Omental fat pad (tissue), 4 donors: ENCODE measurements at places on chromosomes 2 and 18. TPM values are rescaled to one million over a fixed set of nuclear protein-coding genes. Genes with fewer than 3 reads are reported as not detected.

DNA sequence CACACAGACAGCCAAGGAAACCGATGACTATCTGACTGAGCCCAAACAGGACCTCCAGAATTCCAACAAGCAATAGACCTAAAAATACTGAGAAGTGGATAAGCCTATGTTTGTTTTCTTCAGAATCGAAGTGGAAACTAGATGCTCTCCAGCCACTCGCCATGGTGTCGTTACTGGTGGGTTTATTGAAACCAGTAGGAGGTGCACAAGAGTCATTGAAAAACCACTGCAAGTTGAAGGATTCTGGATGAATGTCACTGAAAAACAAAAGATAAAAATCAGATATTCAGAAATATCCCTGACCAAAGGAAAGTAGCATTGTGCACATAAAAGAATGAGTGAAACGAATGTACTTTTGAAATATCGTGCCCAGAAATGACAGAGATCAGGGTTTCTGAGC is 15.3 kb downstream of the TM4SF20 start:
- DNase-seq, result no peak

The MOGAT1 gene
- total RNA-seq, result not detected

DNA sequence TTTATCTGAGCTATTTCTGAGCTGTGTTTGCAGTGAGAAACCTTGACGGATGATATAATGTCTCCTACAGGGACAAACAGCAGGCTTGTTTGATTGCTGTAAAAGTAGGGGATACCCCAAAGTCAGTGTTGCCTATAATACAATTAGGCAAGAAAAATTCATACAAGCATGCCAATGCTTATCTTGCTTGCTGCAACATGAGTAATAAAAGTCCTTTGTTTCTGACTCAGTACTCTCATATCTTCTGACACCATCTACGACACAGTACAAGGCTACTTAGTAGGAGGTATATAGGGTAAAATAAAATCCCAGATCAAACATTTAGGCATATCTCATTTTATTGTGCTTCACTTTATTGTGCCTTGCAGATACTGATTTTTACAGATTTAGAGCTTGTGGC is 33.0 kb downstream of the ERBB4 start:
- no peak for DNase-seq

DNA sequence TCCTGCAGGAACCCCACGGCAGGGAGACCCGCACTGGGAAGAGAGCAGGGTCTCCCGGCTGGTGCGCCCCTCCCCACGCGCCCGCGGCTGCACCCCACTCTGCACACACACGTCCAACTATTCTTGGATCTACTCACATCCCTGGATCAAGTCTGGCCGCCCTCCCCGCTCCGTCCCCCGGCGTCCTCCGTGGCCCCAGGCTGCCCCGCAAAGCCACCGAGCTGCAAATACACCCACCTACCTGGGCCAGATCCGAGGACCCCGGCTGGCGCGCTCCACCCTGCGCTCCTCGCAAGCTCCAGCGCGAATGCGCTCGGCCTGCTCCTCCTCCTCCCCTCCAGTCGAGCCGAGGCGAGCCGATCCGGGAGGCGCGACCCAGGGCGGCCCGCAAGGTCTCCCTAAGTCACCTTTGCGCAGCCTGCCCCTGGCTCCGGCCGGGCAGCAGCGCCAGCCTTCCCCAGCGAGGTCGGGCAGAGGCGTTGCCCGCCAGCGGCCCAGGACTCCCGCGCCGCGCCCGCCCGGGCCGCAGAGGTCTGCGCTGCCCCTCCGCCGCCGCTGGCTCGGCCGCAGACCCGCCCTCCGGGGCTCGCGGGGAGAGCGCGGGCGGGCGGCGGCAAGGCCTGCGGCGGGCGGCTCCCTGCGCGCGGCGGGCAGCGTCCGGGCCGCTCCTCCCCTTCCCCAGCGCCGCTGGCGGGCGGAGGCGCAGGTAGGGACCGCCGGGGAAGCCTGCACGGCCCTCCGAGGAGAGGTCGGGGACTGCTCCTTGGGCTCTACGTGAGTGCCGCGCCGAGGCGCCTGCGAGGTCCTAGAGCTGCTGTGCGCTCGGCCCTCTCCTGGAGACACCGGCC is 126.0 kb downstream of the OSBPL1A start:
- no peak for DNase-seq

The CYS1 gene
- total RNA-seq, result 0.63 TPM

- no peak for DNase-seq
These were observed 202.8 kb downstream of the PIK3C3 start for GRCh38 chr18:42157878-42158277.

DNA sequence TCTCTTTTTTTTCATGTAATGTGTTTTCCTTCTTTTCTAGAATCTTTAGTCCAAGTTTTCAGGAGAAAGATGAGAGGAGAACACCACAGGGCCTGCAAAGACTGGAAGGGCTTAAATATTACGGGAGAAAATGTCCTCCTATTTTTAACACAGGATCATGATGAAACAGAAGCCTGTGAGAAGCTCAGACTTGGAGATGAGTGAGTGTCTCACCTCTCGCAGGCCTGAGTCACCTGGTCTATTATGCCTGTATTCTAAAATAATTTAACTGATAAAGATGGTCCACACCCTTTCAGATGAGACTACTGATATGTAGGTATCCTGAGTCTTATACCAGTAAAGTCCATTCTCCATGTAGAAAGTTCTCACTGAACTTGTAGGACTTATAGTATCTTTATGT is 143.2 kb downstream of the EPHA4 start:
- DNase-seq, result no peak

The TCF7L1 gene
- total RNA-seq, result 2.1 TPM

- no peak for DNase-seq
These were observed 1.1 kb downstream of the WDSUB1 start for GRCh38 chr2:159285433-159285832.

GRCh38 chr2:205889114-205889513 is 196.9 kb downstream of the INO80D start:
- no peak for DNase-seq

The ASAP2 gene
- total RNA-seq, result 24.2 TPM

The SLC19A3 gene
- total RNA-seq, result 188 TPM
